ENCODE measurements at places on chromosomes 5 and 9.

DNA sequence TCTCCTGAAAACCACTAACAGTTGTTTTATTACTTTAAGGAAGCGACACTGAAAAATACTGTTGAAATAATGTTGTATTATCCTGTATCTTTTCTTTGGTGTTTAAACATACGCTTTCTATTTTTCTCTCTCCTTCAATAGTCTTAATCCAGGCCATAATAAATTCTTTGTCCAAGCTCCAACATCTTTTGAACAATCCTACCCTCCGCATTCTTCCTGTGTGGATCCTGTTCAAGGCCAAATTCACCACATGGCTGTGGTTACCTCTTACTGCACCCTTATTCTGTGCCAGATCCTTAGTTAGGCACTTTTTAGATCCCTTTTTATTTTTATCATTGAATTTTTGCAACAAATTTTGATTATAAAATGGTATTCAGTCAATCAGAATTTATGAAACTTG is 1691.5 kb downstream of the MAT2B start:
- DNase-seq: no peak

GRCh38 chr5:146568161-146568560 is 52.2 kb upstream of the GPR151 start:
- no peak for DNase-seq

DNA sequence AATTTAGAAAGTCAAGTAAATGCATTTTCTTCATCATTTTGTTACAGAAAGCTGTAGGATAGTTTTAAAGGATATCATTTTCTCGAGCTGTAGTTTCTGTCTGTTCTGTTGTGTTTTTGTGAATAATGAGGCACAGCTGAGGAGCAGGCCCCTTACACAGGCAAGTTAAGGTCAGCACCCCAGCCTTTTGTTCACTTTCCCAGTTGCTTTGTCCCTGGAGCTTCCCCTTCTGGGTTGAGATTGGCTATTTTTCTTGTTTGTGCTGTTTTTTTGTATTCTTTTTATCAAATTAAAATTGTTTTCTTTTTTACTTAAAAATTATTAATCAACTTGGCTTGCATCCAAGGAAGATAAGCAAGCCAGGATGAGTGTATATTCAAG is 213.8 kb upstream of the ACTBL2 start:
- DNase-seq: no peak

DNA sequence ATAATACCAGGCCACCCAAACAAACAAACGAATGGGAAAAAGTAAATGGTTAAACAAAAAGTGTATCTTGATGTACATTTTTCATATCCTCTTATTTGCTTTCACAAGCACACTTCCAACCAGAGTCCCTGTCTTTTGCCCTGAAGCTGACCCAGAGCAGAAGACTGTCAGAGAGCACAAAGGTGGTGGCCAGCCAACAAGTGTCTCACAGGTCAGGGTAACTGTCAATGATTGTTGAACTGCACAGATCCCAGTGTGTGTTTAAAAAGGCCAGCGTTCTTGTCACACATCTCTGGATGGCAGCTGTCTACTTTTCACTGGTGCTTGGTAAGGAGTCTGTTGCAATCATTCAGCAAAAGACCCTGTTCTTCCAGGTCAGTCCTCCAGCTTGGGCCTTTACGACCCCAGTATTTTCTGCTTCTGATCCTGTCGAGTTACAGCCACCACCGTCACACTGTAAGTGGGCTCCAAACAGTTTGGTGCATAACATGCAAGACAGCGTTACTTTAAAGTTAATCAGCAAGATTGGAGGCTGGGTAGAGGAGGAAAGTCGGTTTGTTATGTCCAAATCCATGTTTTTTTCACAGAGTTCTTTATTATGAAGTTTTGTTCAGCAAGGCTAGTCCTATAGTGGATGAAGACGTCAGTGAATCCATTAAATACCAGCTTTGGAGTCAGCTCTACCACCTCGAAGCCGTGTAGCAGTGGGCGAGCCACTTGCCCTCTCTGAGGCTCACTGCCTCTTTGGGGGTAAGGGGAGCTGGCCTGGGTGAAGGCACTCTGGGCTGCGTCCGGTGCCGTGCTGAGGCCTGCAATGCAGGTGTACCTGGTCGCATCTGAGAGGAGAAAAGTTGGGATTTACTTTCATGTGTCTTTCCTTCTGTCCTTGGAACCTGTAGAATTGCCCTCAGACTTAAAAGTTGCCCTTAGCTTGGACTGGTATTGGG is 265.7 kb downstream of the AOPEP start:
- DNase-seq: no peak

GRCh38 chr9:108125625-108126024 is 636.1 kb upstream of the KLF4 start:
- DNase-seq: no peak

DNA sequence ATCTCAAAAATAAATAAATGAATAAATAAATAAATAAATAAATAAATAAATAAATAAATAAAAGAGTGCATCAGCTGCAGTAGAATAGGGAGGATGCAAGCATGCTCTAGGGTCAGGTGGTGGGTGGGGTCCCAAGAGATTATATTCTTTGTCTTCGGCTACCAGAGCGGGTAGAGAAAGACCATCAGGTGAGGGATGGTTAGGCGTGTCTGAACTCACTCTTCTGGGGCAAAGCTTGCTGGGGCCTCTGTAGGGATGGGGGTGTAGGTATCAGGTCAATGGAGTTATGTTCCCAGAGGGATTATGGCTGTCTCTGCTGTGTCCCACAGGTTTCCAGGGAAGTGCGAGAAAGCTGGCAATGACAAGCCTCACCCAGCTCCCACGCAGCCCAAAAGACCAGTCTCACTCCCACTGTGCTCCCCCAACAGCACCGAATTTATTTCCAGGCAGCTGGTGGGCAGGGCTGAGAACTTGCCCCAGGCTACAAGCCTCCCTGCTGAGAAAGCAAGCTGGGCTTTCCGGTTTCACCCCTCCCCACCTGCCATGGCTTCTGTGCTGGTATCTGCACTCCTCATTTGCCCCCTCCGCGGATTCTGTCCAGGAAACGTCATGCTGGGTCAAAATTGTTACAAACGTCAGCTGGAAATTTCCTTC is 180.8 kb downstream of the LURAP1L start:
- DNase-seq: no peak

GRCh38 chr5:79576606-79577289 is 35.5 kb upstream of the TENT2 start:
- DNase-seq: no peak

GRCh38 chr5:132204371-132205135 is 23.1 kb downstream of the P4HA2 start:
- no peak for DNase-seq

DNA sequence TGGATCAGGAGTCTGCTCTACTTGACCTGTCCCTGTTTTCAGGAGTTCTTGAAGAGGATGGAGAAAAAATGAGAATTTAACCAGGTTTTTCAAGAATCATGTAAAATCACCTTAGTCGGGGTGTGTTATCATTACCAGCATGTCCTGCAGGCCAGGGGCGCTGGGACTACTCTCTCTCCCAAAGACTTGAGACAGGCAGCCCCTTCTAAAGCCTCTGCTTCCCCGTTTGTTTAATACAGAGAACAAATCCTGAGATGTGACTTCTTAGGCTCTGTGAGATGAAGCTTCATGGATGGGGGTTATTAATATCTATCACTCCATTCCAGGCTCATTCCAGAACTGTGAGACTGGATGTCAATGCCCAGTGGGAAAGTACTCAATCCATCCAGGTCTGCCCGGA is 3.0 kb downstream of the PAX5 start:
- DNase-seq: no peak

GRCh38 chr9:129173296-129174101 is 4.6 kb downstream of the IER5L start:
- no peak for DNase-seq

DNA sequence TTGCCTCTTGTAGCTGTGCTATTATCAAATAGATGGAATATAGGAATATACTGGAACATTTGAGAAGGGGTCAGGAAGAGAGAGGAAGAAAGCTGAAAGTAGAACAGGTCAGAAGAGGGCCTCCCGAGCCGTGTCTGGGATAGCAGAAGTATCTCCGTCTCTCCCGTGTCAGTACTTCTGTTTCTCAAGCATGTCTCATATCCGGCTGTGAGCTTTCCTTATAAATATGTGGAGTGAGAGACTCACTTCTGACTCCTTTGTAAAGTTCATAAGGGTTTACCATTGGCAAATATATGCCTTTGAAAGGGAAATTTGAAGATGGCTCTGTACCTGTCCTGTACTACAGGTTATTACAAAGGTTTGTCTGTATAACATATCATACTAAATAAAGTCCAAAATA is 50.3 kb downstream of the MOCS2 start:
- no peak for DNase-seq

DNA sequence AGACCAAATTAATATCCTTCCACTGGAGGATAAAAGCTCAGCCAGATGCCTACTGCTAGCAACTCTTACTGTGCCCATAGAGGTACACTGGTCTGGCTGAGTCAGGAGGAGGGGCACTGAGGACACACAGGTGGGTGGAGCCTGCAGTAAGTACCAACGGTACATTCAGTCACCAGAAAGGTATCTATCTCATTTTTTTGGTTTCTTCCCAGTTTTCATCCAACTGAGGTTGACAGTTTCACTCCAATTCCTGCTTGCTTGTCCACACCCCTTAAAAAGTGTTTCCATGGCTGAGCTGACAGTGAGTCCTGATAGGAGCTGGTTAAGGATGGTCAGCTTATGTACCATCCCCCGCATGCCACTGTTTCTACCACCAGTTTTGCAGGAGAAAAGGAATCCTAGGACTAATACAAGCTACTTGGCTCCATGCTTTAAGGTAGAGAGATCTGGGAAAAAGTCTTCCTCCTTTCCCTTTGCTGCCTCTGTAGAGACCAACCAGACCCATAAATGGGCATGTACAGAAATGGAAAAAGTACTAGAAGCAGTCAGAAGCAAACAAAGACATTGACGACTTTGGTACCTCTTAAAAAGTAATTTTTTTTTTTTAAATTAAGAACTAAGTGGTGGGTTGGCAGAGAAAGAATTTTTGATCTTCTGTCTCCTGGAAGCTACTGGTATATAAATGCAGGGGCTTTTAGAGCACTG is 3.2 kb downstream of the ELL2 start:
- no peak for DNase-seq

DNA sequence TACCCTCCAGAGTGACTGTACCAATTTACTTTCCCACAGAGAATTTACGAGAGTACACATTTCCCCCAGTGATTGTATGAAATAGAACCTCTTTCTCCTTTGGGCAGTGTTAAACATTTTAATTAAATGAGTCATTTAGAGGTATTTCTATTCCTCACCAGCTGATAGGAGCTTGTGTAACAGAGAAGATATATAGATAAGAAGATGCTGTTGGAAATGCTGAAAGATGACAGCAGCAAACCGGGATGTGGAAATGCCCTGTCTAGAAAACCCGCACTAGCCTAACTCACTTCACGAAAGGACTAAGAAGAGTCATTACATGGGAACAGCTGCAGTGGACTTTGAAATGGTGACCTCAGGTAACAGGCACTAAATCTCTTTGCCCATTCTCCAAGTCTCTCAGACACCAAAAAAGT is 68.3 kb downstream of the LPAR1 start:
- DNase-seq: no peak

DNA sequence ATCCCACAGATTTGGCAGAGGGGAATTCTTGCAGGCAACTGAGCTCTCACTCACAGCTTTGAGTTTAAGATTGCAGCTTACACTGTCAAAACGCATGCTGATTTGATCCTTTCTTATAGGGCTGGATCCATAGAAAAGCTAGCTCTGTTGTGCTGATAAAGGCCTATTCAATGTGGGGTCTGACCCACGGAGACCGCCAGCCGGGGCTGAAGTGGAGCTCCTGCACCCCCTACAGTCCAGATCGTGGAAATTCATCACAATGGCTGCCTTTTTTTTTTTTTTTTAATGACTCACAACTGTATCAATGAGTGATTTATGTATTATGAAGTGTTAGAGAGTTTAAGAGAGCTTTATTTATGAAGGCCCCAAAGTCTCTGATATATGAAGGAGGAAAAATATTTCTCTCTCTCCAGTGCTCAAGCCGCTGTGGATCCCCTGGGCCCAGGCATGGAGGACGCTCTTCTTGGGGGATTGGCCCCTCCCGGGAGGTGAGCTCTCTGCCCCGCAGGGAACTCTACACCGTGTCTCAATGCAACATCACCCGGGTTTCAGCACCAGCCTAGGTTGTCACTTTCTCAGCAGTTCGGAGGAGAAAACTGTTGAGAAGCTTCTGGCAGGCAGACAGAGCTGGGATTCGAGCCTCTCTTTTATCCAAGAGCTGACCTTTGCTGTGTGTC is 700.2 kb downstream of the IRX1 start:
- no peak for DNase-seq

- DNase-seq: no peak
These were observed 50.4 kb upstream of the MVB12B start for GRCh38 chr9:126276056-126276728.

GRCh38 chr9:125343518-125344275 is 82.1 kb downstream of the GAPVD1 start:
- DNase-seq: peak; percentile 31

DNA sequence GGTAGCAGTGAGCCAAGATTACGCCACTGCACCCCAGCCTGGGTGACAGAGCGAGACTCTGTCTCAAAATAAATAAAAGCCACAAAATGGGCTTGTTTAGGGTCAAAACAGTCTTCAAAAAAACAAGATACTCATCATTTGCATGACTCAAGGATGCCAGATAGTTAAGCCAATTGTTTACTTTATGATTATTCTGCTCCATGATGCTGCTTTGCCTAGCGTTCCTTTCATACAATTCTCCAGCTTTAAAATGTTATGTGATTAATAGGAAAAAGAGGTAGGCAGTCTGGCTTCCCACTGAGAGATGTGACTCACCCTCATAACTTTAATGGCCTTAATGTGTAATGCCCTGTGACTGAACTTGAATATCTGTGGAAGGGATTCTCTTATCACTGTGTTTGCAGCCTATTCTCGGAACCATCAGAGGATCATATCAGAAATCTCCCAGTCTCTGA is 364.6 kb upstream of the TRPC7 start:
- peak; percentile 42 for DNase-seq

DNA sequence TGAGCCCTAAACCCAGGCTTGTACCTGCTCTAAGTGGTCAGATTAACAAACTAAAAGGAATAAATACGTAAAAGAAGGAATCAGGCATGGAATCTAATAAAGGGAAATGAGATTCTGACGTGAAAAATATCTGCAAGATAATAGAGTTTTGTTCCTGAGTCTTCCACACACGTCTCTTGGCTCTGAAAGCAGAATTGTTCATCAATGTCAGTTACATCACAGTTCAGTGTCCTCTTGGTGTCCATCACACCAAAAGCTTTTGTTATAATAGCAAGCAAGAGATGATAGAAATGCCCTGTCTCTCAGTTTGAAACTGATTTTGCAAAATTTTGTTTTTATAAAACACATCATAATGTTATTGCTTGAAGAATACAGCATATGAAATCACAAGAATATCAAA is 34.7 kb upstream of the NMUR2 start:
- no peak for DNase-seq

- DNase-seq: no peak
These were observed 102.7 kb upstream of the CD180 start for GRCh38 chr5:67299231-67299735.

GRCh38 chr5:161378701-161379100 is 167.8 kb downstream of the GABRB2 start:
- DNase-seq: no peak

DNA sequence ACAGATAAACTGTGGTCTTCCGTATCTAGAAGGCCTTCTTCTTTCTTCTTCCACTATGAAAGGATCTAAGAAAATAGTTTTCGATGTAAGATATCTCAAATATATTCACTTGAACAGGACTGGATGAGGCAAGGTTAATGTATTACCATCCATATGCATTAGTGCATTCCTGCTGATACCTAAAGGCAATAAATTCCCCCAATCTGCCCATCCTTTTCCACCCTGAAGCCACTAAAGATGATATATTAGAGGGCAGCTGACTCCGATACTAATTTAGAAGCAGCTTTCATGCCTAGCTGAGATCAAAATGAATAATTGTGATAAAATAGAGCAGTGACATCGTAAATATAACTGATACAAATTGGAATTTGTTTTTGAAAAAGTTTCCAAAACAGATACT is 63.3 kb downstream of the DEPDC1B start:
- no peak for DNase-seq

Measured in NCI-H510A treated with DMSO at 0.1 percent for 48 hours (cell line).